ENCODE measurements at places on chromosomes 5 and 9. TPM values are rescaled to one million over a fixed set of nuclear protein-coding genes. Genes with fewer than 3 reads are reported as not detected.

DNA sequence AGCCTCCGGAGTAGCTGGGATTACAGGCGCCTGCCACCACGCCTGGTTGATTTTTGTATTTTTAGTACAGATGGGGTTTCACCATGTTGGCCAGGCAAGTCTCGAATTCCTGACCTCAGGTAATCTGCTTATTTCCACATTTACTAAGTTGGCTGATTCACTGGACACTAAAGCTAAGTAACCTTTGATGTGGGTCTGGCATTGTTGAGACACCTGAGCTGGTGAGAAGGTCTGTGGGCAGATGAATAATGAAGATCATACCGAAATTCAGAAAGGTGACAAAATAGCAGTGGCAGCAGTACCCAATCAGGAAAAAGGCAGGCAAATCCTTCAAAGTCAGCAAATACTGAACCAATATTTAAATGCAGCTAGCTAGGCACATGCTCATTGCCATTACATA lies 210.6 kb upstream of the ZNF608 start:
- no peaks in the 10 kb centered on the region for H3K27me3 ChIP-seq
- no peaks in the 10 kb centered on the region for H3K36me3 ChIP-seq
- no peak overlapping the region for H3K4me3 ChIP-seq
- H3K4me1 ChIP-seq = no peaks in the 10 kb centered on the region

DNA sequence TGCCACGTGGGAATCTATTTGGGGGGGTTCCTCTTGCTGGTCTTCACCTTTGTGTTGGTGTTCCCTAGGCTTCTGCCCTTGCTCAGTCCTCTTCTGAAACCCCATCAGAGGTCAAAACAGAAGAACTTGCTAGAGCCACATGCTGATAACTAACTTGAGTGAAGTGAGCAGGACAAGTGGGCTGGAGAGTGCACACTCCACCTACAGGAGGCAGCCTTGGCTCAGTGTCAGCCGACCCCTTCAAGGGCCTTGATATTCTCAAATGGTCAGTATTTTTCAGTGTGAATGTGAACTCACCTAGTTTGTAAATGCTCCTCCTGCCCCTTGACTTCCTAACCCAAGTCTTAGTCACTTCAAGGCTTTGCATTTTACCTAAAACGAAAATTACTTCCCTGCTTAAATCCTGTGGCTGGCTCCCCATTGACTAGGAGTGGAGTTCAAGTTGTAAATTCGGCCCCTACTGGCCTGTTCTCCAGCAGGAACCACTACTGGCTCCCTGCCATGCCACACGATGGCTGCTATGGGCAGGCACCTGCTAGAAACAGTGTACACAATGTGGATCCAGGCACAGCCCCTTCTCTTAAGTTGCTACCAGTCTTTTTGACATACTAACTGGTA lies 3.6 kb upstream of the SLC1A3 start:
- peaks cover 12% of the 10 kb centered on the region for H3K27me3 ChIP-seq
- no peaks in the 10 kb centered on the region for H3K36me3 ChIP-seq
- DNase-seq = no peak
- H3K4me3 ChIP-seq = no peak overlapping the region

DNA sequence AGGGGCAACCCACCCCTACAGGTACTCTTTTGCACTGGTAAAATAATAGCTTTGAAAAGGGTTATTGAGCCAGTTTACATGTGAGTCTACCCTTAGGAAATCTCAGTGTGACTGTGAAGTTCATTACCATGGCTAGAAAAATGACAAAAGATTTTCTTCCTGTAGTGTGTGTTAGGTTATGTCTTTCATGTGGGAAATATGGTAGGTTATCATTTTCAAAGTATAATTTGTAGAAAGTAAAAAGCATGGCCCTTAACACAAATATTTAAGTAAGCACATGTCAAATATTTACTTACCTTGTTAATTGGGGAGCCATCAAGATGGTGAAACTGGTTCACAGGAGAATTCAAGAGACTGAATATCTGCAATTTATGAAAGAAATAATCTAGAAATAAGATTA lies 37.3 kb upstream of the PLPP1 start:
- DNase-seq = no peak
- H3K27ac ChIP-seq = no peak overlapping the region
- no peaks in the 10 kb centered on the region for H3K4me1 ChIP-seq

DNA sequence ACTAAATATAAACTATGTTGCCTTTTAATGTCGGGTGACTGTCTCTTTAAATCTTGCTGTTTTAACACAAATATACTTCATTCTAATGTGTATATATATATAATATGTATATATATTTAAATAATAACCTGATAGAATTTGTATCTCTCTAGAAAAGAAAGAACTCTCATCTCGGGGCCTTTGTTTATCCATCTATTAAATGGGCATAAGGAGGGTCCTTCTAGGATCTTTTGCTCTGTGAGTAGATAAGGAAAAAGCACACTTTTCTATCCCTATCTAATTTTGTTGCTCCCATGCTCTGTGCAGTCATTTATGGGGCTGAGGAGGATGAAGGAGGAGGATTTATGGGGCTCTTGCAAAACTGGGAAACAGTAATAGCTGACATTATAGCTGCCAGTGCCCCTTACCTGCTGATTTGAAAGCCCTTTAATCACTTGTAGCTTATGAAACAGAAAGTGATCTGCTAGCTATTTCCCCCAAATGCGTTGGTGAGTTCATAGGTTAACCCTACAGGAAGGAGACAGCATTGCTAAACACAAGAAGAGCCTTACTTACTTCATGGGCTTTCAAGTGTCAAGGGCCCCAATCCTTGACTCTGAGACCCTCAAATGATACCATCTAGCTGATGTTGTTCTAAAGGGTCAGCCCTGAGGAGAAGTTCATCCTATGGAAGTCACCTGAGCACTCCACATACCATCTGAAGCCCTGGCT lies 5.8 kb upstream of the PPARGC1B start:
- H3K4me1 ChIP-seq = peaks cover 12% of the 10 kb centered on the region
- H3K27ac ChIP-seq = no peak overlapping the region
- DNase-seq = no peak
- no peak overlapping the region for H3K4me3 ChIP-seq
- no peaks in the 10 kb centered on the region for H3K27me3 ChIP-seq
- no peaks in the 10 kb centered on the region for H3K36me3 ChIP-seq

DNA sequence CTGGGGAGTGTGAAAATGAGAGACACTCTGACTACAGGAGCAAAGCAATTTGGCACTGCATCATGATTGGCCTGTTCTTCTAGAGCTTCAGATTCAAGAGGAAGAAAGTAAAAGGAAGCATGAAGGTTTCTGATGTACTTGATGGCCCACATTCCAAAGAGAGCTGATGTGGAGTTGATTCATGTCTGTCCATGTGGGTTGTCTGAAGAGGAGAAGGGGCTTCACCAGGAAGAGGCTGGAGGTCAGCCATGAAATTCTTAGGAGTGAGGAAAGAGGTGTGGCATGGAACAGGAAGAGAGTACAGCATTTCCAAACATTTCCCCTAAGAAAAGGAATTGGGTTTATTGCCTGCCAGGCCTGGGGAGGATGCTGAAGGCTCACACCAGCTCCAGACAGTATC lies 70.7 kb downstream of the PTCD2 start:
- no peaks in the 10 kb centered on the region for H3K4me1 ChIP-seq
- H3K27me3 ChIP-seq = peaks cover 11% of the 10 kb centered on the region
- no peak for DNase-seq
- H3K27ac ChIP-seq = no peak overlapping the region
- no peaks in the 10 kb centered on the region for H3K36me3 ChIP-seq

The NMUR2 gene
- not detected for total RNA-seq

- no peak for DNase-seq
- H3K27ac ChIP-seq = no peak overlapping the region
- H3K4me1 ChIP-seq = peaks cover 8% of the 10 kb centered on the region
- H3K36me3 ChIP-seq = no peaks in the 10 kb centered on the region
- no peak overlapping the region for H3K4me3 ChIP-seq
Measured at GRCh38 chr5:115963566-115963965, 1.3 kb downstream of the LVRN start.

DNA sequence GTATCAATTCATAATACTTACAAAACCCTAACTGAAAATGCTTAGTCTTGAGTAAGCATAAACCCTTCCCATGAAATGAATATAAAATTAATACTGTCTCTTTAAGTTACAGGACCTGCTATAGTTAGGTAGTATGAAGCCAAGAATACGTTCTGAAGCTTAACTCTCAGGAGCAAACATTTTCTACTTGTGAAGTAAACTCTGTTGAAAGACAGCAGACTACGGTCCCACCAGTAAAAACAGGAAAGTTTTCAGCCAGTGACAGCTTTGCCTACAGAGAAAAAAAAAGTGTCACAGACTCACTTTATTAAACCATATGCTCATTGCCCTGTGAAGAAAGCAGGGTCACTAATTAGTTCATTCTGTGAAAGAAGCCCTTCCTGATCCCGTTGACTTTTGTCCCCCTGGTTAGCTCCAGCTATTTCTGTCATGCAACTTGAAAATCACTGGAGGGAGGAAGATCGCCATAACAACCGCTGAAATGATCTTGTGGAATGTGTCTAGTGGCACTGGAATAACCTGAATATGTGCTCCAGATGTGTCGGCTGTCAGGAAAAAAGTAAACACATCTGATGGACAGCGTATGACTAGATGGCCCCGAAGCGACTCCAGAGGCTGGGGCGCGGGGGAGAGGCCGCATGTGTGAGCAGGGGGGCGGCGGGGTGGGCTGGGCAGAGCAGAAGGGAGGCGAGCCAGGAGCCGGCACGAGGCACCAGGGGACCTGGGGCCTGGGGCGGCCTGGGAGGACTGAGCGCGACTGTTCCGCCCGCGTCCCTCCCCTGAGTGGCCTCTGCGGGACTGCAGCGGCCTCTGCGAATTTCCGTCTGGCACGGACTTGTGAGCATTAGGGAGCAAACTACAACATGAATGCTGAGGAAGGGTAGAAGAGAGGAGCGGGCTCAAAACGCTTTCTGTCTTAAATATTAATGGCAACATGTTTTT lies 41.9 kb downstream of the BNC2 start:
- no peaks in the 10 kb centered on the region for H3K4me1 ChIP-seq
- H3K27ac ChIP-seq = no peak overlapping the region

- no peaks in the 10 kb centered on the region for H3K27me3 ChIP-seq
- no peak overlapping the region for H3K4me3 ChIP-seq
- H3K4me1 ChIP-seq = no peaks in the 10 kb centered on the region
- no peak overlapping the region for H3K27ac ChIP-seq
Measured at GRCh38 chr9:74463825-74464224, 33.3 kb upstream of the RORB start.

The PGM5 gene
- total RNA-seq = 0.45 TPM

The MARVELD2 gene
- total RNA-seq = 0.09 TPM

DNA sequence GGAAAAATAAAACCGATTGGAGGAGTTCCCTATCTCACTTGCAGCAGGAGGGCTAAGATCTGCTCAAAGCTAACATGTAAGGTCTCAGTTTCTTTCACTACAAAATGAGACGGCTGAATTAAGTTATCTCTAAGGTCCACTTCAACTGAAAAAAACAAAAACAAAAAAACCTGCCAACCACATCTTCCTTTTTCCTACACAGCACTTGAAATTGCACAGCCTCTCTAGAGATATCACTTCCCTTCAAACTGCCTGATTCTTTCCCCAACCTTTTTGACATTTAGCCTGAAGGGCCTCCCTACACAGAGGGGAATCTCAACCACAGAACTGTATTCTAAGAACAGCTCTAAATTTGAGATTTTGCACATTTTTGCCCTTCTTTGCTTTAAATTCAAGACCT lies 227.9 kb upstream of the TARS1 start:
- no peak overlapping the region for H3K27ac ChIP-seq
- DNase-seq = no peak
- no peaks in the 10 kb centered on the region for H3K4me1 ChIP-seq
- no peak overlapping the region for H3K4me3 ChIP-seq
- H3K36me3 ChIP-seq = no peaks in the 10 kb centered on the region

DNA sequence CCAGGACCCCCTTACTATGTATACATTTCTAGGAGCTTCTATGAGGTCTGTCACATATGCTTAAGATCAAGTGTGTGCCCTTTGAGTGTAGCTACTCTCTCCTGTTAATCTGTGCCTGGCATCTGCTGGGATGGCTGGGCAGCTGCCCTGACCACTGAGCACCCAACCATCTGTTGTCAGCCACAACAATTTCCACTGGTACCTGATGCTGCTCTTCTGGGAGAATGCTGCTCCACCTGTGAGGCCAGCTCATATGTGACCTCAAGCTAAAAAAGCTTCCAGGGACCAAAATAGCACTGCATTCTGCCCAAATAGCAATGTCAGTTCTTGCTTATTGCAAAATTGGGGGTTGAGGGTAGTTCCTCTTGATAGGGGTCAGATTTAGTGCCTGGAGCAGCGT lies 595.6 kb downstream of the RAB3C start:
- DNase-seq = no peak
- no peaks in the 10 kb centered on the region for H3K36me3 ChIP-seq
- no peaks in the 10 kb centered on the region for H3K27me3 ChIP-seq
- H3K4me1 ChIP-seq = no peaks in the 10 kb centered on the region
- H3K4me3 ChIP-seq = no peak overlapping the region
- no peak overlapping the region for H3K27ac ChIP-seq

DNA sequence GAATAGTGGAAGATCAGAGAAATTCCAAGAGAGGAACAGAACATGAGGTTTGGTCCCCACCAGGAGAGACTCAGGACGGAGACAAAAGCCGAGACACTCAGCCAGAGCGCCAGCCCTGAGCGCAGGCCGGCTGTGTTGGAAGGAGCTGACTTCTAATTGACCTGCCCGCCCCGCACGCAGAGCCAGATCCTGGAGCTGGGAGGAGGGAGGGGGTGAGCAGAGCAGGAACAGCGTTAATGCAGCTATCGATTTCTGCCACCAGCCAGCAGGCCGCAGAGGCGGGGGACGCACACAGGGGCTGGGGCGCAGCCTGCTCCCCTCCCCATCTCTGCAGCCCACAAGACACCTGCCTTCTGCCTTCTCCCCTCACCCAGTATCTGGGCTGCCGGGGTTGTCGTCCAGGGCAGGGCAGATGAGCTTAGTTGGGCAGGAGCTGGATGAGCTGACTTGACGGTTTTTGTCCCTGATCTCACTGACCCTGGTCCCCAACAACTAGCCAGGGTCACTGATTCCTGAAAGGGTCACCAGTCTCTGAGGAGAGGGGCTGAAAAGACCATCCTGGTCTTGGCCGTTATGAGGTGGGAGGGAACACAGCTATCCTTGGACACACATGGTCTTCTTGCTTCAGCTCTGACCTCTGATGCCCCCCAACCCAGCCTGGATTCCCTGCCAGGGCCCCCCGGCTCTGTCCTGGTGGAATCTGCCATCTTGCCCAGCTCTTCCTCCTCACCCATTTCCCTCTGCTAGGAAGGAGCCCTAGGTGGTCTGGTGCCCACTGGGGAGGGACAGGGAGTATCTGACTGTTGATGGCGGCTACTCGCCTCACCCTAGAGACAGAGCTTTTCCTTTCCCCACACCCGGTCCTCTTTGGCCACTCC lies 29.8 kb downstream of the CXXC5 start:
- no peak overlapping the region for H3K27ac ChIP-seq
- H3K27me3 ChIP-seq = no peaks in the 10 kb centered on the region
- no peak for DNase-seq
- peaks cover 58% of the 10 kb centered on the region for H3K4me1 ChIP-seq
- H3K36me3 ChIP-seq = peaks cover 60% of the 10 kb centered on the region

DNA sequence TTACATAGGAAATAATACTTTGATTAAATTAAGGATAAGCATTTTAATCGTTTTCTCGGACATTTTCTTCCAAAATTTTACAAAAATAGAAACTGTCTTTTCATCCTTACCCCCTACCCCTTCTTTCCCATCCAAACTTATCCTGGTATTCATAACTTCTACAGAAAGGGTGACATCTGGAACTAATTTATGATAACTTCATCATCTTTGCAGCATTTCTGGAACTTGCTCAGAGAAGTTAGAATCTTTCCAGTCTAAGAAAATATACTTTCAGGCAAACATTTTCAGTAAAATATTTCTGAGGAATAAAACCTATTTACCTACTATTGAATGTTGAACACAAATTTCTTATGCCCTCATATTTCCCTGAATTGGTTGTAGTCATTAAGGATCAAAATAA lies 309.0 kb downstream of the MAN2A1 start:
- H3K27me3 ChIP-seq = no peaks in the 10 kb centered on the region
- no peak overlapping the region for H3K27ac ChIP-seq
- no peak for DNase-seq
- no peak overlapping the region for H3K4me3 ChIP-seq
